ENCODE measurements at places on chromosomes 4 and X.

GRCh38 chr4:139973015-139973414 lies 181.0 kb downstream of the MAML3 start:
- no peak for DNase-seq

GRCh38 chr4:177228599-177228998 lies 81.1 kb upstream of the NEIL3 start:
- DNase-seq = no peak

DNA sequence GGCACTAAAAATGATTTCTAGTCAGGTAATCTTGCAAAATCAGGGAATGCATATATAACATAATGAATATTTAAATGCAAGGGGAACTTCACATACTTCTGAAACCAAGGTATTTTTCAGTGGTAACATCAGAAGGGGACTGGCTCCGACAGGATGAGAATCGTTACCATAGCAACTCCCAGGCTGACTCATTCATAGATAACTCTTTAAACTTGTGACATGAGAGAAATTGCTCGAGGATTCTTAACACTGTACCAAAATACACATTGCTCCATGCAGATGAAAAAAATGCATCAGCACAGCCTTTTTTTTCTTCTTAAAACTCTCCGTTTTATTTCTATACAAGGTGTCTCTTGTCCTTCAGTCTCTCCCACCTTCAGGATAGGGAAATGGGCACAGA lies 114.3 kb downstream of the GABRB1 start:
- no peak for DNase-seq

DNA sequence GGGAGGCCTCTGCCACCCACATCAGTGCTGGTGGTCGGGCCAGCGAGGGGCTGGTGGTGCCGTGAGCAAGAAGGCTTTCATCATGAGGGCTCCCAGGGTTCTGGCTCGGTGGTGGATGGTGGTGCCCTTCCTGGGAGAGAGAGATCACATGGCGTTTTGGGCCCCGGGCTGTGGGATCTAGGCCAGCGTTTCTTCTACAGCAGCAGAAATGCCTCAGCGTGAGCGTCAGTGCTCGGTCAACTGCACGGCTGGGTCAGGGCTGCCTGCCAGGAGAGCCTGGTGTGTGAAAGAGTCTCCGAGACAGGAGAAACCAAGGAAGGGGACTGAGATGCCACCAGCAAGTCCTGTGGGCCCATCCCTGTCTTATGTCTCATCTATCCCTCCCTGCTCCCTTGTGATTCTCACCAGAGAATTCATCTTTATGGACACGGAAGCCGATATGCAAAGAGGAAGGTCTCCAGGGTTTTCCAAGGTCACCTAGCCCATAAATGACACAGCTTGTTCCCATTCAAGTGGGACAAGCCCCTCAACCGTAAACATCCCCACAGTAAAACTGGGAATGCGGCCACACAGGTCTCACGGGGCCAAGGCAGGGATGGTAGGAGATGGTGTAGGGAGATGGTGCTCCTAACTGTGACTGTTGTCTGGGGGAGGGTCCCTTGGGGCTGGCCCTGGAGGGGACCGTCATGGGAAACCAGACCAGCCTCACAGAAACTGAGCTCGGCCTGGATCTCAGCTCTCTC lies 99.2 kb downstream of the SORCS2 start:
- DNase-seq = peak; percentile 69

DNA sequence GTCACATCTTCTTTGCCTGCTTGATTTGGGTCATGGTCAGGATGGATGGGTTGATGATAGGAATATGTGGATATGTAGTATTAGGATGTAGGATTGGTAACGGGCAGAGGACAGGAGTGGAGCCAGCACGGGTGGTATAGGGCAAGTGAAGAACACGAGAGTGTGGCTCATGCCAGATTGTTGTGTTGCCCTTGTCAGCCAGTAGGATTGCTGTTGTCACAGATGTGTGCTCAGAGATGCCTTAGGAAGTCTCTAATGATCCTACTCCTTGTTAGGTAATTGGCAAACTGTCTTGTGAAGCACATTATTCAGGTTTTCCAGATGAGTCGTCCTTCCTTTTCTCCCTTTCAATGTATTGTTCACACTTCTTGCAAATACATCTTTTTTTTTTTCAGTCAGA lies 5.5 kb downstream of the ATP10D start:
- no peak for DNase-seq

- no peak for DNase-seq
Measured at GRCh38 chr4:73648478-73648877, 28.2 kb upstream of the RASSF6 start.

DNA sequence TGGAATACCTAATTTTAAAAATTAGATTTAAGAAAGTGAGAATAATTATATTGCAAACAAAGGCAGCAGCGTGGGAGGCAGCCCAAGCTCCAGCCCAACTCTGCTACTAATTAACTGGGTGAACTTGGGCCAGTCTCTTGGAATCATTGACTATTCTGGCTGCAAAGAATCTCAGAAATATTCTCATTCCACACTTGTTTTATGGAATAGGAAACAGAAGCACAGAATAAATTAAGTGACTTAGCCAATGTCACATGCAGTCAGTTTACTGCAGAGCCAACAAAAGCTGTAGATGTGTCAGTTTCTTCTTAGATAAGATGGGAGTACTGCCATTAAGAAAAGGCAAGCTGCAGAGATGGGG lies 132.6 kb upstream of the FAM9B start:
- no peak for DNase-seq

- no peak for DNase-seq
Measured at GRCh38 chrX:139647597-139647996, 60.4 kb downstream of the MCF2 start.

GRCh38 chr4:145884775-145885174 lies 53.8 kb downstream of the ZNF827 start:
- DNase-seq = no peak

DNA sequence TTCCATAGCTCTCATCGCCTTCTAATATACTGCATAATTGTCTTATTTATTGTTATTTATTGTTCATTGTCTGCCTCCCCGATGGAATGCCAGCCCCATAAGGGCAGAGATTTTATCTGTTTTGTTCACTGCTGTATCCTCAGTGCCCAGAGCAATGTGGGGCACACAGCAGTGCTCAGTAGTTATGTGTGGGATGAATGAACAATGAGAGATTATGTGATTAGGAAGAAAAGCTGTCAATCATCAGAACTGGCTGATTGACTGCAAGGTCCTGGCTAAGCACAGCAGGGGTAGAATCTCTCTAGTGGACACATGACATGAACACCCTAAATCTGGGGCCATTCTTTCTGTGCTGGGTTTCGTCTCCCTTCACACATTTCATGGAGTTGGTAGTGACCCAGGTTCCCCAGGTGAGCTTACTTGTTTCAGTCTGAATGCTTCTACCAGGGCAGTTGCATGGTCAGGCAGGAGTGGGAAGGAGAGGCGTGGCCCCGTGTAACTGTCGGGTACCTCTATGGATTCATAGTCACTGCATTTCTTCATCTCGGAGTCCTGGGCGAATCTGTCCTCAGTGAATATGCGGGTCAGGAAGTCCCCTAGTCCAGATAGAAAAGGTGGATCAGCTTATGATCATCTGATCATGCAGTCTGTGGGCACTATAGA lies 12.6 kb downstream of the PPEF2 start:
- no peak for DNase-seq

GRCh38 chrX:53449632-53450031 lies 15.5 kb upstream of the HSD17B10 start:
- no peak for DNase-seq

GRCh38 chr4:135731682-135732081 lies 1530.1 kb upstream of the PABPC4L start:
- DNase-seq = no peak

DNA sequence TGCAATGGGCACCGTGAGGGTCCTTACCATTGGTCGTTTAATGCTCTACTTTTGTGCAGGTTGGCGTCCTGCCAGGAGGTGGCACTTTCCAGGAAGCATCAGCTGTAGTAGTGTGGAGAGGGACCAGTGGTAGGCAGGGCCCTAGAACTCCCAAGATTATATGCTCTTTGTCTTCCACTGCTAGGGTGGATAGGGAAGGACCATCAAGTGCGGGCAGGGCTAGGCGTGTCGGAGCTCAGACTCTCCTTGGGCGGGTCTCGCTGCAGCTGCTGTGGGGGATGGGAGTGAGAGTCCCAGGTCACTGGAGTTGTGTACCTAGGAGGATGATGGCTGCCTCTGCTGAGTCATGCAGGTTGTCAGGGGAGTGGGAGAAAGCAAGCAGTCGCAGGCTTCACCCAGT lies 134.7 kb downstream of the KLF8 start:
- no peak for DNase-seq

DNA sequence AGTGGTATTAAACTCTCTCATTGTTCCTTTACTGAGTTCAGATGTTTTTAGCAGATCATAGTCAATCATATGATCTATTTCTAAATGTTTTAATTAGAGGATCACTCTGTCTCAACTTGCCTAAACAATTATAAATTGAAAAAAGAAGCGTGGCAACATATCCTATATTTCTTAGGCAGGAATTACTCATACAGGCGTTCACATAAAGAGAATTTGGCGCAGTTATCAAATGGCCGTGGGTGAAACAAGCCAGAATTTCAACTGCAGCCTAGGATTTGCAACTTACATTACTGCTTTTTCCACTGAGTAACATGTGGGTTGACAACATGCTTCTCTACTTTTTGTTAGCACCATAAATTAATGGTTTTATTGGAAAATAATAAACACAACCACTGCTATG lies 141.3 kb downstream of the CPE start:
- DNase-seq = no peak

GRCh38 chrX:99705701-99706100 lies 704.4 kb downstream of the PCDH19 start:
- no peak for DNase-seq

GRCh38 chr4:145195167-145195952 lies 15.0 kb upstream of the OTUD4 start:
- no peak for DNase-seq

DNA sequence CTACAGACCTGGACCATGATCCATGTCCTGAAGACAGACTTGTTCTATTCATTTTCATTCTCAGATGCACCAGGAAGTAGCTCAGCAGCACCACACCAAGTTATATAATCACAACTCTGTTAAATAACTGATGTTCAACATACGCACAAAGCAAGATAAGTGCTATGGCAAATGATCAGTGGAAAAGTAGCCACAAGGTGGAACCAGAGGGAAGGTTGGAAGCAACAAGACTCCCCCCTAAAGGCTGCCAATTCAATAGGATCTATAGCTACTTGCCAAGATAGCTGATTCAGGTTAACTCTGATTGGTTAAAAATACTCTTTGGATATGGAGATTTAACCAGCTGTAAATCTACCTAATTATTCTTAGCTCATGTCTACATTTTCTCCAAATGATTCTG lies 23.7 kb upstream of the FAM47B start:
- DNase-seq = no peak

GRCh38 chrX:74925225-74926088 lies at the start of gene NEXMIF:
TSS of gene NEXMIF (minus strand) at chrX:74925452.
- peak; percentile 26 for DNase-seq

GRCh38 chr4:9691238-9692065 lies 90.0 kb upstream of the DRD5 start:
- DNase-seq = peak; percentile 97

DNA sequence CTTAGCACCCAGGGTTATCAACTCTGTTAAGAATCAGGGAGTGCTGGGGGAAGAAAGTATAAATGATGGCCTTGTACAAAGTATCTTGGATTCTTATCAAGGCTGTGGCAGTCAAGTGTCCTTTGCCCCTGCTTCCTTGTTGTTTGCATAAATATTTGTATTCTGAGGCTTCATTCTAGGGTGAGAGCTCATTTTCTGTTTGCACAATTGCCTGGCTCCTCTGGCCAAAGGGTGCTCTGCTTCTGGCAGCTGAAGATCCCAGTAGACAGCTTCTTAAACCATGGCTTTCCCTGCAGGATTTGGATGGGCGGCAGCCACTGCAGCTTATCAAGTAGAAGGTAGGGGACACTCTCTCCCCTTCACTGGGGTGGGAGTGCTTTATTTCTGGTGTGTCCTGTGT lies at the start of gene GBA3:
TSS of gene GBA3 (plus strand) at position 202 of the 400 bp plus-strand sequence.
- no peak for DNase-seq

DNA sequence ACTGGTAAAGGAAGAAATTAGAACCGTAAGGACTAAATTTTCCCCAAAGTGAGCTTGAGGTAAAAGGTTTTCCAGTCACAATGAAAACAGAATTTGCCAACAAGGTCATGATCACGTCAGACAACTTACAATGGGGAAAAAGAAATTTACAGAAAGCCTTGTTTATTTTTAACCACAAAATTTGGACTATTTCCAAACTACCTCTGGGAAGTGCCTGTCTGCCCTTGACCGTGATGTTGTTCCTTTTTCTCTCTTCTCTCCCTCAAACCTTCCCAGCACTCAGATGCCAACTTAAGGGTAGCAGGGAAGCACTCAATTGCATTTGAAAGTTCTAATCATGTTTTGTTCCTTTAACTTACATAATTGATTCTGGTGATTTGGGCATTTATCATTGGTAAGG lies 32.5 kb downstream of the MEPE start:
- no peak for DNase-seq

- no peak for DNase-seq
Measured at GRCh38 chrX:121858867-121859647, 811.6 kb downstream of the GLUD2 start.

DNA sequence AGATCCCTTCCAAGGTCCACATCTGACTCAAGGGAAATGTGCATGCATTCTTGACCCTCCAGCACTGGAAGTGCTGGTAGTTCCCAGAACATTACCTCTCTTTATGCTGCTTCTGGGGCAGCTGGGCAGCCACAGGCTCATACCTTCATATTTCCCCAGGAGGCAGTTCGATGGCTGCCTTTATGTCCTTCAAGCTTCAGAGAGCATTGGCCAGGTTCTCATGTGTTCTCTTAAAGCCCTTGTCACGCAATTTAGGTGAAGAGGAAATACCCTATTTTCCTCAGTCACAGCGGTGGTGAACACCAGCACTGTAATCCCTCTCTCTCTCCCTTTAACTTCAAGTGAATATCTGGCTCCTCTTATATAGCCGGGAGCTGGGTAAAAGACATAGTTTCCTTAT lies 134.3 kb downstream of the MID1IP1 start:
- DNase-seq = no peak

DNA sequence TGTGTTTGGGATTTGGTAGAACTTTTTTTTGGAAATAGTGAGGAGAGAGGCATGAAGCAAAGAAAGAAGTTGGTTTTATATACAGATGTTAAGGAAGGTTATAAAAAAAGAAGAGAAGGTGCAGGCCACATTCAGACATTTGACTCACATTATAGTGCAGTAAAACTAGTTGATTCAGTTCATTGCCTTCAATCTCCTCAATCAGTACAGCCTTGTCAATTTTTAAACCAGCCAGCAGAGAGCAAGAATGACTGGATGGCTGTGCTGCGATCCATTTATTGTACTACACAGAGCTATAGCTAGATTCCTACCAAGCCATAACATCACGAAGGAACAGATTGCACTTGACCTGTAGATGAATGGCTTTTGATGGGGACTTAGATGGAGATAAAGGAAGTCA lies 79.7 kb upstream of the LSM6 start:
- no peak for DNase-seq

GRCh38 chrX:42732506-42732905 lies 45.5 kb downstream of the PPP1R2C start:
- peak; percentile 40 for DNase-seq

GRCh38 chrX:149453906-149454822 lies 50.9 kb downstream of the IDS start:
- DNase-seq = no peak

DNA sequence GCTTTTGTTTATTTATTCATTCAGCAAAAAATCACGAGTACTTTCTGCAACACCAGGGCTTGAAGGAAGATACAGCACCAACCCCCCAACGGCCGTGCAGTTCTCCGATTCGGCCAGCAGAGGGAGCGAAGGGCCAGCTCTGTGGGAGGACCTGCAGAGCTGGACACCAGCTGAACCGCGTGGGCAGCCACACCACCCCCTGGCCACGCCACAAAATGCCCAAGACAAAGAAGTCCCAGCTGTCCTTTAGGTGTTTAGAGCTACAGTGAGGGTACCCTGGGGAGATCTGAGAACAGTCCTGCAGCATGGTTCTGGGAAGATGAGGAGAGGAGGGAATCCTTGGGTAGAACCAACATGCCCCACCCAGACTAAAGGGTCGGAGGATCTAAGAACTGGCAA lies 83.1 kb downstream of the RELL1 start:
- peak; percentile 81 for DNase-seq

All from left cardiac atrium (tissue), 4 donors.